ENCODE measurements at places on chromosomes 1 and 21. TPM values are rescaled to one million over a fixed set of nuclear protein-coding genes. Genes with fewer than 3 reads are reported as not detected.

GRCh38 chr1:22935433-22935832, 37.2 kb downstream of the LACTBL1 start:
- H3K4me3 ChIP-seq = no peak overlapping the region
- no peak overlapping the region for H3K27ac ChIP-seq
- no peaks in the 10 kb centered on the region for H3K4me1 ChIP-seq
- H3K27me3 ChIP-seq = no peaks in the 10 kb centered on the region

EXTL1 gene
- 1.8 TPM for total RNA-seq

GRCh38 chr1:91761295-91761721, 124.6 kb downstream of the TGFBR3 start:
- no peaks in the 10 kb centered on the region for H3K36me3 ChIP-seq
- H3K4me1 ChIP-seq = peaks cover 43% of the 10 kb centered on the region
- no peaks in the 10 kb centered on the region for H3K27me3 ChIP-seq
- no peak overlapping the region for H3K27ac ChIP-seq
- H3K4me3 ChIP-seq = no peak overlapping the region
- DNase-seq = no peak

DNA sequence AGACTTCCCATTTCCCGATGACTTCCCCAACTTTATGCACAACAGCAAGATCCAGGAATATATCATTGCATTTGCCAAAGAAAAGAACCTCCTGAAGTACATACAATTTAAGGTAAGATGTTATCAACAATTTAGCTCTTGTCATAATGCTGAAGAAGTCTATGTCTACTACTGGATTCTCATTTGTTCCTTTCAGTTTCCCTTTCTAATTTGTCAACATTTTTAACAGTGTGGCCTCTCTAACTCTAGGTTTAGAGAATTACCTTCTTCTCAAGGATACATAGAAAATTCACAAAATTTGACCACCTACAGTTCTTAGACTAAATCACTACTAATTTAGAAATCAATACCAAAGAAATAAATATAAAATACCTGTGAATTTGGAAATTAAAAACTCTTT, 13.2 kb downstream of the FMO3 start:
- H3K4me1 ChIP-seq = no peaks in the 10 kb centered on the region
- H3K27me3 ChIP-seq = no peaks in the 10 kb centered on the region
- DNase-seq = no peak
- H3K27ac ChIP-seq = no peak overlapping the region
- H3K4me3 ChIP-seq = no peak overlapping the region
- H3K36me3 ChIP-seq = no peaks in the 10 kb centered on the region

DNA sequence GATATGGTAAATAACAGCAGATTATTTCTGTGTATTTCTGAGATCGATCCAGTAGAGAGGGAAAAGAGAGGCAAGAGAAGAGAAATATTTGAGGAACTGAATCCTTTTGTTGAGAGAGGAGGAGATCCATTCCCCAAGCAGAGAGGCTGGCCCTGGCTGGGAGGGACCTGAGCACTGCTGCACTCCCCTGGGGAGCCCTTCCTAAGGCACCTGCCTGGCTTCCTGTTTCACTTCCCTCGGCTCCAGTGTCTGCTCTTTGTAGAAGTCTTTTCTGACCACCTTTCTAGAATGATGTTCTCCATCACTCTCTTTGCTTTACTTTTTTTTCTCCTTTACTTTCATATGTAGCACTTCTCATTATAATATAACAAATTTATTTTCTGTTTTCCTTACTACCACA, 42.3 kb upstream of the SLC6A9 start:
- no peaks in the 10 kb centered on the region for H3K36me3 ChIP-seq
- H3K27me3 ChIP-seq = no peaks in the 10 kb centered on the region
- no peak overlapping the region for H3K4me3 ChIP-seq
- no peaks in the 10 kb centered on the region for H3K4me1 ChIP-seq

DNA sequence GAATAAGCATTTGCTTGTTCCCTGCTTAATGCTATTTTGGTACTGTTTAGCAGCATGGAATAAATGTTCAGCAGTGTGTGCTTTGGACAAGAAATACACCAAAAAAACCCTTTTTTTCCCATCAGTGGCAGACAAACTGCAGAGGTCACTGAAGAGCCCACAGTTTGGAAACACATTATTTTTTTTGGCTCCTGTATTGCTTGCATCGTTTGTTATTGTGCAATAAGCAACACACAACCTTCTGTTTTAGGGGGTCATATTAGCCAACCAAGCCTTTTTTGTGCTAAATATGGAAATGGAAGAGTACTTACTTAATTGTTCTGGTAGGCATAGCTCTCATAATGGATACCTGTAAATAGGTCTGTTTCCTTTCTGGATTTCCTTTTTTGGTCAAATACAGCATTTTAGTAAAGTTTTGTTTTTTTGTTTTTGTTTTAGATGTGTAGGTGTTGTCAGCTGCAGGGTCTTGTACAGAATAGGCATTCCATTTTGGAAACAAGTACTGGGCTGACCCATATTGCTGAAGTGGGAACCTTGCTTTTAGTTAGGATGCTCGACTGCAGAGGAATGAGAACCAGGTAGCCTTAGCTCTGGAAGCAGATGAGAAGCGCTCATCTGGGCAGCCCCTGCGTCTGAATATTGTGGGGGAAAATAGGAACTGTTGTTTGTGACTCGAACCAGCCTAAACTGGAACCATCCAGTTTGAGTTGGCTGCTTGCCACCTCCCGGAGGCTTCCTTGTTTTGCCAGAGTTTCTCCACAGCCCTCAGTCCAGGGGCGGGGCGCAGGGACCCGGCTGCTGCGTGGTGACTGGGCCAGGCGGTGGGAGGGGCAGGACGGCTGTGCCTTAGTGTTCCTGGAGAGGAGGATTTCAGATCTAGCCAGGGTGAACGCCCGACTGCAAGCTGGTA, 38.4 kb downstream of the SPEN start:
- H3K27ac ChIP-seq = peak overlapping the region; percentile 88
- no peaks in the 10 kb centered on the region for H3K27me3 ChIP-seq
- peak overlapping the region; percentile 57 for H3K4me3 ChIP-seq
- DNase-seq = peak; percentile 98

MYOG gene
- total RNA-seq = not detected

DNA sequence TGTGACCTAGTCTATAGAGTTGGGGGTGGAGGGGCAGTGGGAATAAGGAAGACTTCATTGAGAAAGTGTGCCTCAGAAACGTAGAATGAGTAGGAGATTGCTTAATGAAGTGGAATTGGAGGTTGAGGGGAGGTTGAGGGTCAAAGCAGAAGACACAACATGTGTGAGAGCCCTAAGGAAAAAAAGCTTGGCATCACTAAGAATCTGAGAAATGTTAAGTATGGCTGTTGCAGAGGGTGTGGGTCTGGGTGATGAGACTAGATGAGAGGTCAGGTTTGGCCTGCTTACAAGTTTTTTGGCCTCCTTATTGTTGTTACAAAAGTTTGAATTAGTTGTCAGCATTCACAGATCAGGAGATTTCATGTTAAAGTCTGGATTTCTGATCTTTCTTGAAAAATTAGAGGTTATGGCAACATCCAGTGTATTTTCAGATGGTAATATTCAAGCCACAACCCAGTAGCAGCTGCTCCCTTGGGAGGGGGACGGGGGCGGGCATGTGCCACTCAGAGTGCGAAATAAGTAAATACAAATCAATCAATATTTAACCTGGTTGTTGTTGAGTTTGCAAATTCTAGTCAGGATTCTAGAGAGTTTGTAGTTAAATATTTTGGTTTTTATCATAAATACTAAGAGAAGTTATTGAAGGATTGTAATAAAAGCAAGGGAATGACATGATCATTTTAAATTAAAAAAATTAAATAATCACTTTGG, 4.3 kb downstream of the MAN1A2 start:
- no peaks in the 10 kb centered on the region for H3K36me3 ChIP-seq
- H3K27ac ChIP-seq = no peak overlapping the region
- no peak for DNase-seq
- no peaks in the 10 kb centered on the region for H3K4me1 ChIP-seq
- H3K4me3 ChIP-seq = no peak overlapping the region

ZC3H12A gene
- 2.8 TPM for total RNA-seq

SHE gene
- total RNA-seq = 16.5 TPM

ARMH1 gene
- 2.7 TPM for total RNA-seq

DNA sequence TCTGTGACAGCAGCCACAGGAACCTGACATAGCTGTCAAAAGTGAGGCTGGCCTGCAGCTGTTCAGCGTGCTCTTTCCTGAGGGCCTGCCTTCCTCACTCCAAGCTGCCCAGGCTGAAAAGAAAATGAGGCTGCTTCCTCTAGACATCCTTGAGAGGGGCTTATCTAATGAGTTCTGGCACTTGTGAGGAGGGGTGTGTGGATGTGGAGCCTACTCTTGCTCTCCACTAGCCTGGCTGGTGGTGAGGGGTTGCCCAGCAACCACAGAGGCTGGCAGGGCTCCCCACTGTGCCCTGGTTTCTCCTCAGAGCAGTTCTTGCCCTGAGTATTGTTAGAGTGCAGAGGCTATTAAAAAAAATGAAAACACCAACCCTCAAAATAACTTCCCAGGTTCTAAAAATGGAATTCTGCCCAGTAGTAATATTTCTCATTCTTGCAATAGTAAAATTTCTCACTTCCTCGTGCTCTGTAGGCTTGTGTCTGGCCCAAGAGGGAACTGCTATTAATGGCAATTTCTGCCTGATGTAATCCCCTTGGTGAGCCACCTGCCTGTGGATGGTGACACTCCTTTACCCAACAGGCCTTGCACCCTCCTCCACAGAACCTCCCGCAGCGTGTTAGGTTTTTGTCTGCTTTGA, 52.6 kb upstream of the EPS8L3 start:
- H3K27ac ChIP-seq = no peak overlapping the region
- peaks cover 61% of the 10 kb centered on the region for H3K4me1 ChIP-seq
- H3K27me3 ChIP-seq = no peaks in the 10 kb centered on the region
- no peak for DNase-seq
